Panc1 (cell line): ENCODE measurements at places on chromosomes 16 and 17.

DNA sequence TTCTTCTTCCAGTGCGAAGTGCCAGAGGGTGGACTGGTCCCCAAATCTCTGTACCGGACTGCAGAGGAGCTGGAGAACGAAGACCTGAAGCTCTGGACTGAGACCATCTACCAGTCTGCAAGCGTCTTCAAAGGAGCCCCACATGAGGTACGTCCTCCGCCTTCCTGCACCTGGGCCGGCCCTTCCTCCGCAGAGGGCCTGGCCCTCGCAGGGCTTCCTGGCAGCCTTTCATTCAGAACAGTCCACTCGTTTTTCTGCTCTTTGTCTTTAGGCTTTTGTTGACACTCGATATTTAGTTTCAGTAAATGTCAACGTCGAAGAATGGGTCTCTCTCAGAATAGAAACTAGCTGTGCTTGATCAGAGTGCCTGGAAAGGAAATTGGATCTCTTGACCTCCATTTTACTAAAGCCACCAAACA, 68.6 kb downstream of the SEC14L1 start:
- no peak for DNase-seq

- DNase-seq, result no peak
These were observed 39.3 kb upstream of the GNG13 start for GRCh38 chr16:839643-840408.

GRCh38 chr17:75980188-75981018, 1.4 kb downstream of the TEN1 start:
- DNase-seq, result no peak

GRCh38 chr16:9060225-9060624, 31.2 kb upstream of the HAPSTR1 start:
- no peak for DNase-seq

- no peak for DNase-seq
These were observed 35.8 kb upstream of the SLC38A10 start for GRCh38 chr17:81330884-81331245.

GRCh38 chr16:48487287-48487686, 102.1 kb upstream of the SIAH1 start:
- no peak for DNase-seq

DNA sequence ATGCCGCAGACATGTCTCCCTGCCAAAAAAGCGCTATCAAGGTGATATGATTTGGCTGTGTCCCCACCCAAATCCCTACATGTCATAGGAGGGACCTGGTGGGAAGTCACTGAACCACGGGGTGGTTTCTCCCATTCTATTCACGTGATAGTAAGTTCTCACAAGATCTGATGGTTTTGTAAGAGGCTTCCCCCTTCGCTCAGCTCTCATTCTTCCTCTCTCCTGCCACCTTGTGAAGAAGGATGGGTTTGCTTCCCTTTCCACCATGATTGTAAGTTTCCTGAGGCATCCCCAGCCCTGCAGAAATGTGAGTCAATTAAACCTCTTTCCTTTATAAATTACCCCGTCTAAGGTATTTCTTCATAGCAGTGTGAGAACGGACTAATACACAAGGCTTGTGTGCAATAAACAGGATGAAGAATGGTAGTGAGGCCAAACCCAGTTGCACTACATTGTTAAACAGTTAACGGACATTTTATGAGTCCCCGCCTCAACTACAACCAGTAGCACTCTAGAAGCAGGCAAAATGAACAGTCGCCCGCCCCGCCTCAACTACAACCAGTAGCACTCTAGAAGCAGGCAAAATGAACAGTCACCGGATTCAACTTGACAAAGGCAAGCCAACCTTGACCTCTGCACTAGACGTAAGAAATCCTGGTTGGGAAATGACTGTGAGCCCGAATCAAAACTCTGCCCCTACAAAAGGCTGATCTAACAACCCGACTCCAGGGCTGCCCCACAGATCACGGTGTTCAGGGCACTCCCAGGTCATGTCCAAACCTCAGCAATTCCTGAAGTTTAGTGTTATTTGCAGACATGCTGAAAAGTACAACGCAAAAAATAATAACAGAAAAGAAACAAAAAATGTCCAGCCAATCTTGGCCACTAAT, 26.3 kb downstream of the VPS53 start:
- no peak for DNase-seq

DNA sequence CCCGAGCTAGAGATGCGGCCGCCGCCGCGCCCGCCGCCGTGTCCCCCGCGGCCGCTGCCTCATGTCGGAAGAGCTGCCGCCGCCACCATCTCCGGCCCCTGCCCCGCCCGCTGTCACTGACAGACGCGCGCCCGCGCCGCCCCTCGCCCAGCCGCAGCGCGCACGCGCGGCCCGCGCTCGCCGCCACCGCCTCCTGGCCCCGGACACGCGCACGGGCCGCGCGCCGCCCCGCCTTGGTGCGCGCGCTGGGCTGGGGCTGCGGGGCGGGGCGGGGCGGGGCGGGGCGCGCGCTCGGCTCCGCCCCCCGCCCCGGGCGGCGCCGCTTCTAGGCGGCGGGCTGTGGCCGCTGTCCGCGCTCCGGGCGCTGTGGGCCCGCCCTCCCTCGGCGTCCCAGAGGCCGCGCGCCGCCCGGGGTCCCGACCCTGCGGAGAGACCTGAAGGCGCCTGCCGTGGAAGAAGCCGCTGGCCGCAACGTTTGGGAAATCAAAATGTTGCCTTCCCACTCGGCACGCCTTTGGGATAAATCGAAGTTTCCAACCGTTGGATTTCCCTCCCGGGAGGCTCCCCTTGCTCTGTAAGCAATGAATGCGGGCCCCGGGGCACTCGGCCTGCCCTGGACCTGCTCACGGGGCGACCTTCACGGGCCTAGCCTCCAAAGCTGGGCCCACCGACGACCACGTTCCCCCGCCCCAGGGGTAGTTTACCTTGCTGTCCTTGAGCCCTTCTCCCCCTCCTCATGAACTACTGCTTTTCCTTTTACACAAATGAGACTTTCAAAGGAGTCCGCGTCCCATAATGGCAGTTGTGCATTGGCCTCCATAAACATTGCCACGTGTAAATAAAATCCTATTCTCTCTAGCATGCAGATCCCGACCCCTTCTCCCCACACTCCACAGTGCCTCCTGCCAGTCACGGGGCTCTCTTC, at the start of gene ADCY9:
ADCY9 (minus strand) TSS at position 118 of the 925 bp plus-strand sequence. CDS start 1,000 bp downstream, outside the sequence.
- no peak for DNase-seq

GRCh38 chr16:30187971-30188561, 4.7 kb downstream of the CORO1A start:
- DNase-seq, result no peak

DNA sequence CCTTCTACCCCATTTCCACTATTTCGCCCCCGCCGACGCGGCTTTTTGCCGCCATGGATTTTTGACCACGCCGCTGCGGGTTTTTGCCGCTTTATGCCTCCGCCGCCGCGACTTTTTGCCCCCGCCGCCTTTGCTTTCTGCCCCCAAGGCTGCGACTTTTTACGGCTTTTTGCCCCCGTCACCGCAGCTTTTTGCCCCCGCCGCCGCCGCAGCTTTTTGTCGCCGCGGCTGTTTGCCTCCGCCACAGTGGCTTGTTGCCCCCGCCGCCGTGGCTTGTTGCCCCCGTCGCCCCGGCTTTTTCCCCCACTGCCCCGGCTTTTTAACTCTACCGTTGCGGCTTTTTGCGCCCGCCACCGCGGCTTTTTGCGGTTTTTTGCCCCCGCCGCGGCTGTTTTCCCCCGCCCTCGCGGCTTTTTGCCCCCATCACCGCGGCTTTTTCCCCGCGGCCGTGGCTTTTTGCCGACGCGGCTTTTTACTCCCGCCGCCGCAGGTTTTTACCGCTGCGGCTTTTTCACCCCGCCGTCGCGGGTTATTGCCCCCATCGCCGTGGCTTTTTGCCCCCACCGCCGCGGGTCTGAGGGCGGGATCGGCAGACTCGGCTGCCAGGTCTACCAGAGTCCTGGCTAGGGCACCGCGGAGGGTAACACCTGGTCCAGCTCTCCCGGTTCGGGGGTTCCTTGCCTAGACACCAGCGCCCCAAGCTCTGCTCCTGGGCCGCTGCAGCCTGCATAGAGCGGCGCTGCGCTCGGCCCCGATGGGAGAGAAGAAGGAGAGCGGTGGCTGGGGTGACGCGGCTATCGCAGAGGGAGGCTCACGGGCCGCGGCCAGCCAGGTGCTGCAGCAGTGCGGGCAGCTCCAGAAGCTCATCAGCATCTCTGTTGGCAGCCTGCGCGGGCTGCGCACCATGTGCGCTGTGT, 562.7 kb upstream of the WSB1 start:
- no peak for DNase-seq

DNA sequence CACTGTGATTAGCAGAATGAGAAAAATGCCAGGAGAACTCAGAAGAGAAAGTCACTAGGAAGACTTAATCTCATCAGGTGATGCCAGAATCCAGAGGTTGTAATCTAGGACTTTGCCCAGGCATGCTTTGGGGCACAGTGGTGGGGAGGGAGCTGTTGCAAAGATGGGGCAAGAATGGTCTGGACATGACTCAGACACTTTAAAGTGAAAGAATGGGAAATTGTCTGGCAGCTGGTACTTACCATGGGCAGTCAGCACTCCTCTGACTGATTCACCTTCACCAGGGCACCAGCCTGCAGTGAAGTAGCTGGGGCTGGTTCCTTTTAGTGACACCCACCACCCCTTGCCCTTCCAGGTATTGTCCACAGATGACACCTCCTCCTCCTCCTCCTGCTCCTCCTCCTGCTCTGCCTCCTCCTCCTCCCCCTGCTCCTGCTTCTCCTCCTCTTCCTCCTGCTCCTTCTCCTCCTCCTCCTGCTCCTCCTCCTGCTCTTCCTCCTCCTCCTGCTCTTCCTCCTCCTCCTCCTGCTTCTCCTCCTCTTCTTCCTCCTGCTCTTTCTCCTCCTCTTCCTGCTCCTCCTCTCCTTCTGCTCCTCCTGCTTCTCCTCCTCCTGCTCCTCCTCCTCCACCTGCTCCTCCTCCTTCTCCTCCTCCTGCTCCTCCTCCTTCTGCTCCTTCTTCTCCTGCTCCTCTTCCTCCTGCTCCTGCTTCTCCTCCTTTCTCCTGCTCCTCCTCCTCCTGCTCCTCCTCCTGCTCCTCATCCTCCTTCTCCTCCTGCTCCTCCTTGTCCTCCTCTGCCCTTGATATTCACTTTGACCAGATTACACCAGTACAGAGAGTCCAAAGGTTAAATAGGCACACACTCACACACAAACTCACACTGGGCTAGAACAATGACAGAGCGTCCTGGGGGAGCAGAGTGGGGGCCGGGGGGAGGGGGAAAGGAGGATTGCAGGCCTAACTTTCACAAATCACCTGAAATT, at the start of gene CHD9NB:
CHD9NB (minus strand) TSS at position 379 of the 983 bp plus-strand sequence. CDS start 8,739 bp downstream, outside the sequence.
- DNase-seq, result no peak

DNA sequence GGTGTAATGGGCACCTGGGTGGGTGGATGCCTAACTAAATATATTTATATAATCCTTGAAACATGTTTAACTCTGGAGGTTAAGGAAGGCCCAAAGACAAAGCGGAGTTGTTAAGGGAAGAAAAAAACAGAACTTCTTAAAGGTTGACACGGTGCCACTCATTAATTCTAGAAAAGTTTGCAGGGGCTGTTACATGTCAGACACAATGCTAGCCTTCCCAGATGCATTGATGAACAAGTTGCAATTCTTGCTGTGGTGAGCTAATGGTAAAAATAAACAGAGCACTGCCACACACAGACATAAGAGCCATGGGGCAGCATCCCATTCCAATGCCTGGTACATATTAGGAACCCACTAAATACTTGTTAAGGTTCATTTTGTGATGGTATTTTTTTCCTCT, 109.5 kb downstream of the CDH13 start:
- DNase-seq, result no peak

- DNase-seq, result no peak
These were observed at the start of gene CSNK2A2 for GRCh38 chr16:58198022-58198683. CSNK2A2 (minus strand) TSS chr16:58198106; CDS start chr16:58197736, 370 bp downstream.

DNA sequence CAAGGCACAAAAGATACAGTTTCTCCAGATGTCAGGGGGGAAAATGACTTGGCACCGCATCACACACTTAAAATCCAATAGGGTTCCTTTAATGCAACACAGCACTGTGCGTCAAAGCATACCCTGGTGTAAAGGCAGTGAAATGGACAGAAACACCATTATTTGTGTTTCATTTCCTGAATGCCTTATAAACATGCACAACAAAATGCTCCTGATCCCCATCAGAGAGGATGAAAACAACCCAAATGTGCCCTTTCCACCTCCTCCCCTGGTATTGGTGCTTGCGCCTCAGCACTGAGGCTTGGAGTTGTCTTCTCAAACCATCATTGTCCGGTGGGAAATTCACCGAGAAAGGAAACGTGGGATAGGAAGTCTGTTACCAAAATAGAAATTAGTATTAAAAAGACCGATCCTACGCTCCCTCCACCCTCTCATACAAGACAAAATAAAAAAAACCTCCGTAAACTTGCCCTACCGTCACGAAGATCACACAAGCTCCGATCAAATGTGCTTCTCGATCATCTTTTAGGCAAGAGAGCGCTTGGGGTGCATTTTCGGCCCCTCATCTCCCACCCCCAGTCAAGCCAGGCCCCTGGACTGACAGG, 722 bp downstream of the CDC27 start:
- no peak for DNase-seq

GRCh38 chr16:78503602-78504001, 404.1 kb downstream of the WWOX start:
- peak; percentile 2 for DNase-seq

DNA sequence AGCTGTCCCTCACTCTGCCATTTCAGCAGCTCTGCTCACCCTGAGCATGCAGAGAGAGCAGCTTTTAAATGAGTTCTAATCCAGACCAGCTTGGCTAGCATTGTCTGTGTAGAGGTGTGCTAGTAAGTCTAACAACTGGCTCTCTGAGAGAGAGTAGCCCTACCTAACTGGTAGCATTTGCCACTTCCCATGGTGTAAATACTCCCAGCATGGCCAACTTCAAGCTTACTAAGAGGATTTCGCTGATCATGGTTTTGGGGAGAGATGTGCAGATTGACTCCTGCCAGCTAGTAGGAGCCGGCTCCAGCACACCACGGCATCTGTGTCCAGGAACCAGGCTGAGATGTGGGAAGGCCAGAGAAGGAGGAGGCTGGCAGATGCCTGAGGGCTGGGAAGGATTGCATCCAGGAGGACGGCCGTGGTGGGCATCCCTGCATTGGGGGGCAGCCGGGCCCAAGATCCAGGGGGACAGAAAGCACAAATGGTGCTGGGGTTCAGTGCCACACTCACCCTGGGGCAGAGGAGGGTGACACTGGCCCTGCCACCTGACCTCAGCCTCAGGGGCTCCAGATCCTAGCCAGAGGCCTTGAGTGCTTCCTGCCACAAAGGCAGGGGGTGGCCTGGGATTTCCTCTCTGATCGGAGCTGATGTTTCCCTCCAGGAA, 394.9 kb upstream of the TNRC6C start:
- DNase-seq, result no peak

GRCh38 chr17:70187383-70187782, 18.1 kb downstream of the KCNJ2 start:
- no peak for DNase-seq

- DNase-seq, result no peak
These were observed 358.5 kb upstream of the PMFBP1 start for GRCh38 chr16:72530434-72530833.

DNA sequence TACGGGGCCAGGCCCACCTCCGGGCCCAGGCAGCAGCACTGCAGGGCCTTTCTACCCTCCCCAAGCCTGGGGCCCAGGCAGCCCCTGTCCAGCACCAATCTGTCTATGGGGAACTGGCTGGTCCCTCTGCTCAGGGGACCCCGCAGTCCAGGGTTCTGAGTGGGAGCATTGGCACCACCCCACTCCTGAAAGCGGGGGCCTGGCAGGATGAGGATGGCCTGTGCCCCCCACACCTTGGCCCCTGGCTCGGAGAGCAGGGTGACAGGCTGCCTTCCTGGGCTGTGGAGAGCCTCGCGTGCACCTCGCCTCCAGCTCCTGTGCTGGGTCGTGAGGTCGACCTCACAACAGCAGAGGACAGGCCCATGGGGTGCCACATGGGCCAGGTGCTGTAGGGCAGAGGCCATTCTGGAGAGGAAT, 1.4 kb downstream of the NPB start:
- no peak for DNase-seq

- DNase-seq, result no peak
These were observed 75.5 kb downstream of the MYH10 start for GRCh38 chr17:8555062-8555461.

- no peak for DNase-seq
These were observed 622 bp upstream of the CCL16 start for GRCh38 chr17:35981908-35982330.
